Stimulated activated naive CD4-positive, alpha-beta T cell (primary cell): ENCODE measurements at places on chromosomes 11 and 22.

DNA sequence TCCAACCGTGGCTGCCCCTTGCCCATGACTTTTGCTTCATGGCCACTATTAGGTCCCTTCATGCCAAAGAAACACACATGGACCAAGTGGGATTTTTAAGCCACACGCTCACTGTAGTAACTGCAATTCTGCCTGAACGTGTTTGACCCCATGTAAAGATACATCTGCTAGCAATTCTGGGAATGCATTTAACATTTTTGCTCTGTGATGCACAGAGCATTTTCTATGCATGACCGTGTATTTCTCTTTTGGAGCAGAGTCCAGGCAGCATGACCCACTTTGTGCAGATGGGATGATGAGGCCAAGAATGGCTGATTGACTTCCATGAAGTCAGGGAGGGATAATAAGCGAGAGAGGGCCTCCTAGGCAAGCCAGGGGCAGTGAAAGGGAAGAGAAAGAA lies 108.5 kb downstream of the TP53I11 start:
- DNase-seq: no peak

DNA sequence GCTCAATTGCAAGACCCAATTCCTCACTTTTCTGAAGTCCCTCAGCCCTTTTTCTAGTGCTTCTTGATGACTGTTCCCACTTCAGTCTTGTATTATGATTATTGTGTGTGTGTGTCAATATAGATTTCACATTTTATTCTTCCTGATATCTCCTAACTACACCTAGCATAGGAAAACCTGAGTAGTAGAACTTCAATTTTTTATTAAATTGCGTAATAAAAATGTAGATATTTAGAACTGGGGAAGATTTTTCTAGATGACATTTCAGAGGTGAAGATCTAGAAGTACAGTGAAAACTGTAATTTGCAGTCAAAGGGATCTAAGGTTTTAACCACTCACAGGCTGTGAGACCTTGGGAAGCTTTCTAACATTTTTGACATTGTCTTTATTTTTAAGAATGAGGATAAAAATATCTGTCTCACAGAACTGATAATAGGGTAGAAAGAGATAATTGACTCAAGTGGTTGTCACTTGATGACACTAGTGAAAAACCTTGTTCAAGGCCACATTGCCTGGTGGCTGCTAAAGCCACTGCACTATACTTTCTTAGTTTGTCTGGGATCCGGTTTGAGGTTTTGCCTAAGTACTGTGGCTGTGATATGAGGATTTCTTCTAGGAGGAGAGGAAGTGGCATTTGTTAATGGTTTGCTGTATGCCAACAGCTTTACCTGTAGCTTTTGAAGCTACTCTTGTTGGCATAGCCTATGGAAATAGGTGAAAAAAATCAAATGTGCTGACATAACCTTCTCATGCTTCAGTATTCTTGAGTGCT lies 32.2 kb upstream of the SESN3 start:
- no peak for DNase-seq

GRCh38 chr22:43136255-43136654 lies 6.9 kb downstream of the MCAT start:
- no peak for DNase-seq

GRCh38 chr11:30326114-30326778 lies 3.3 kb downstream of the ARL14EP start:
- no peak for DNase-seq

DNA sequence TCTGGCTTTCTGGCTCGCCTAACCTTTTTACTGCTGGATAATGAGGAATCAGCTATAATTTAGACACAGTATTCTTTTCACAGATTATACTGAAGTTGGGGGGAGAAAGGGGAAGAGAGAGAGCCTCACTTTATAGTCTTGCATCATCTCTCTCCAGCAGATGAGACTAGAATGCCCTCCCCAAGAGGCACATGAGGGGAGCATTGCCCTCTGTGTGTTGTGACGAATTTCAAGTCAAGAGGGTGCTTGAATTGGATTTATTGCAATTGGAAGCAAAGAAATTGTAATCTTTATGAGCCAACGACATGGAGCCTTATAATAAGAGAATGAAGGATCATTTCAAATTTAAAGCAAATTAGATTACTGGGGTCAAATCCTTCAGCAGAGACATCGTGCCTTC lies 17.6 kb upstream of the CADM1 start:
- no peak for DNase-seq

- DNase-seq: peak; percentile 21
Measured at GRCh38 chr22:17057959-17058814, 26.6 kb upstream of the IL17RA start.

DNA sequence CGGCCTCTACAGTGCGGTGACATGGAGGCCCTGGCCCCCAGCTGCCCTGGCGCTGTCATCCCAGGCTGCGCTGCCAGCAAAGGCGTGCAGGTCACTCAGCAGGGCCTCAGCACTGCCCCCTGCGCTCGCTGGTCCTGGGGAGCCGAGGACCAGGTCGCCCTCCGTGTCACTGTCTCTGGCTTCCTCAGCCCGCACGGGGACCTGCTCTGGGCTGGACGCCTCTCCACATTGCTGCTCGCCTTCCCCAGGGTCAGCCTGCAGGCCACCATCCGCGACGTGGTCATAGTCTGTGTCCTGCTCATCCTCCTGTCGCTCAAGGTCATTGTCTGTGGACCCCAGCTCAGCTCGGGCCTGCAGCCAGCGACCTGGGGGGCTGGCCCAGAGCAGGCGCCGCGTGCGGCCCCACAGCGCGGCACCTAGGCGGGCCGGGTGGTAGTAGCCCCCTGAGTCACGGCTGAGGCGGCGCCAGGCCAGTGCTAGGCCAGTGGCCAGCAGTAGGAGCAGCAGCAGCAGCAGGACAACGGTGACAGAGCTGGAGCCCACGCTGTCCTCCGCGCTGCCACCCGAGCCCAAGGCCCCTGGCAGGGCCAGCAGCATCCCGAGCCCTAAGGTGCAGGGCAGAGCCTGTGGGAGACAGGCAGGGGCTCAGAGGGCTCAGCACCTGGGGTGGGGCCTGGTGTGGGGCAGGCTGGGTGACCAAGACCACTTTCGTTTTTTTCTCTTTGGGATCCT lies 1.6 kb downstream of the PTPRCAP start:
- DNase-seq: peak; percentile 28

GRCh38 chr11:119432484-119433357 lies 9.7 kb upstream of the THY1 start:
- DNase-seq: no peak
